ENCODE measurements at places on chromosomes 5 and 9. TPM values are rescaled to one million over a fixed set of nuclear protein-coding genes. Genes with fewer than 3 reads are reported as not detected.

- no peak for DNase-seq
These were observed 57.2 kb upstream of the PRDM9 start for GRCh38 chr5:23450187-23450586.

DNA sequence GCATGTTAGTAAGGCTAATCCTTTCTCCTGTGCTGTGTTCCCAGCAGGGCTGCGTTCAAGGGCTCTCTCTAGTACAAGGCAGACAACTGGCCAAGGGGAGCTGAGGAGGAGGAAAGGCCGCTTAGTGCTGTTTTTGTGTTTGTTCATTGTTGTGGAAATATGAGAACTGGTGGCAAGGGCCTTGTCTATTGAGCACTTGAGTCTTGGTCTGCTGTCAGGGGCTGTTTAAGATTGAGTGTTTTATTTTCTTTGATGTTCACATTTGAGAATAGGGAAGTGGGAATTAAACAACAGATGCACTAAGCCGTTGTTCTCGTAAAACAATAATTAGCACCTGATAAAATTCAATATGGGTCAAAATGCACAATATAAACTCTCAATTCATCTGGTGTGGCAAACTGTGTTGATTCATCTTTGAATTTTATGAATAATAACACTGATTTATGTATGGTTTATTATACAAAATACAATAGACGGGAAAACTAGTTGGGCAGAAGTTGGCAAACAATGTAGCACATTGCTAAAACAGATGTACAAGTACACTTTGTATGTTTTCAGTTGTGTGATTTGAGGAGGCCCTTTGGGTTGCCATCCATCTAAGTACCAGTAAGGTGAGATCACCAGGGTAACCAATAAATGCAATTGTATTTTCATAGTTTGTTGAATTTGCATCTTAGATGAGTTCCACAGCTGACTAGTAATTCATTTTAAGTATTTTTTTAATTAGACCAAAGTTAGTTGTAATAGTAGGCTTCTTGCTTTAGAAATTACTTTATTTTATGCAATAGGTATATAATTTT lies 97.6 kb upstream of the GRHPR start:
- no peak for DNase-seq

GRCh38 chr5:172833372-172833685 lies 722 bp upstream of the ERGIC1 start:
- DNase-seq: no peak

GRCh38 chr5:151052836-151053235 lies 28.0 kb downstream of the TNIP1 start:
- no peak for DNase-seq

- no peak for DNase-seq
These were observed 19.9 kb downstream of the SEMA6A start for GRCh38 chr5:116554764-116555163.

DNA sequence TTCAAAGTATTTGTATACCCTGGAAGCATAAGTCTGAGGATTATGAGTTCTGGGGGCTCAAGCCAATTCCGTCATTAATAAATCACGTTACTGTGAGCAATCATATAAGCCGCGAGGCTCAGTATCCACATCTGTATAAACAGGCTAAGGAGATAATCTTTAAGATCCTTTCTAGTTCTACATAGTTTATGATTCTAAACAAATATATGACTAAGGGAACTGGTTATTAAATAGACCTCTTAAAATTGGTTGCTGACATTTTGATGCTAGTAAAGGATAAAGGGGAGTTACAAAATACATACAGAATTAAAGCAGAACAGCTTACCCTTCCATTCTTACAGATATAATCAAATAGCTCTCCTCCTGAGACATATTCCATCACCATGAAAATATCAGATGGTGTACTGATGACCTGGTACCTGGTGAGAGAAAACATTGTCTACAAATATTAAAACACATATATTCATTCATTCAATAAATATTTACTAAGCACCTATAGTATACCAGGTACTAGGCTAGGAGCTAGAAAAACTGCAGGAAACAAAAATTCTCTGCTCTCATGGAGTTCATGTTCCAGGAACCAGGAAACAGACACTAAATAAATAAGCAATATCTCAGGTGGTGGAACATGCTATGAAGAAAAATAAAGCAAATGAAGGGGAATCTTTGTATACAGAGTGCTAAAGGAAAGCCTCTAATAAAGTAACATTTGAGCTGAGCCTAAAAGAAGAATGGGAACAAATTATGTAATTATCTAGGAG lies 19.5 kb upstream of the TTC33 start:
- no peak for DNase-seq

GRCh38 chr5:66655395-66656324 lies 59.5 kb downstream of the MAST4 start:
- DNase-seq: no peak

DNA sequence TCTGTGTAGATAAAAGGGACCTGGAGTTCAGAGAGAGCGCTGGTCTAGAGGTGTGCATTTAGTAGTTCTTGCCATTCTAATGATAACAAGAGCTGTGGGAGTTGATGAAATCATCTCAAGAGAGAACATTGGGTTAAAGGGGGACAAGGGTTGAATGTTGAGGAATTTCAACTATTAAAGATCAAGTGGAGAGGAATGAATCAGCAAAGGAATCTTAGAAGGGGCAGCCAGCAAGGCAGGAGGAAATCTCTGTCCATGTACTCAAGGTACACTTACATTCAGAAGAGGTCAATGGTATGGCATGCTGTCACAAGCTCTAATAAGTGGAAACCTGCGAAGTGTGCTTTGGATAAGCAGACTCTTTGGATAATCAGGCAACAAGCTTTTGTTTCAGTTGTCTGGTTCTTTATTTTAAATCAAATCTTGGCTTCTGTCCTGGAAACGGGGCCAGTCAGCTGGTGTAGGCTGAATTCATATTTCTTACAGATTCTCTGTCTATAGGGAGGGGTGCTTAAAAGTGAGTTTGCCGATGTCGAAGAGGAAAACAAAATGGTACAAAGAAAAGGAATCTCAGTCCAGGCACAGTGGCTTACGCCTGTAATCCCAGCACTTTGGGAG lies 320.5 kb upstream of the CD180 start:
- DNase-seq: peak; percentile 3

Gene ANKRD55
- not detected for total RNA-seq

Gene SHOC1
- 0.02 TPM for total RNA-seq

Gene SARDH
- 1.4 TPM for total RNA-seq

Gene CDKN2B-AS1
- 9.2 TPM for total RNA-seq

GRCh38 chr9:131530546-131530919 lies 530 bp downstream of the UCK1 start:
- DNase-seq: peak; percentile 61

Gene IFNA21
- total RNA-seq: not detected

Gene CTXN3
- total RNA-seq: not detected

DNA sequence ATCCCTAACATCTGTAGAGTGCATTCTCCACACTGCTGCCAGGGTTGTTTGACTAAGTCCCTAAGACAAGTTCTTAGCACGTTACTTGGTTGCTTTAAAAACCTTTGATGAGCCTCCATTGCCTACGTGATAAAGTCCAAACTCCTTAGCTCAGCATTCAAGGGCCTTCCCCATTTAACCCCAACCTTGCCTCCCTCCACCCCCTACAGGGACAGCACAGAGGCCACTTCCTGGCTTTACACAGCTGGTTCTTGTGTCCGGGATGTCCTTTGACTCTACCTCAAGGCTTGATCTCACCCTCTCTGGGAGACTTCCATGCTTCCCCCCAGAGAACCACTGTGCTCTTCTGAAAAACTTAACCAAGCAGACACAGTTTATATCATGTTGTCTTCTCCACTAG lies 29.4 kb downstream of the FAM240B start:
- DNase-seq: no peak

All from M059J (cell line).